Muscle of arm (tissue), 14 donors: ENCODE measurements at places on chromosomes 2 and 18.
A peak's percentile ranks its signal among the peaks of the same experiment; 100 is the strongest.

DNA sequence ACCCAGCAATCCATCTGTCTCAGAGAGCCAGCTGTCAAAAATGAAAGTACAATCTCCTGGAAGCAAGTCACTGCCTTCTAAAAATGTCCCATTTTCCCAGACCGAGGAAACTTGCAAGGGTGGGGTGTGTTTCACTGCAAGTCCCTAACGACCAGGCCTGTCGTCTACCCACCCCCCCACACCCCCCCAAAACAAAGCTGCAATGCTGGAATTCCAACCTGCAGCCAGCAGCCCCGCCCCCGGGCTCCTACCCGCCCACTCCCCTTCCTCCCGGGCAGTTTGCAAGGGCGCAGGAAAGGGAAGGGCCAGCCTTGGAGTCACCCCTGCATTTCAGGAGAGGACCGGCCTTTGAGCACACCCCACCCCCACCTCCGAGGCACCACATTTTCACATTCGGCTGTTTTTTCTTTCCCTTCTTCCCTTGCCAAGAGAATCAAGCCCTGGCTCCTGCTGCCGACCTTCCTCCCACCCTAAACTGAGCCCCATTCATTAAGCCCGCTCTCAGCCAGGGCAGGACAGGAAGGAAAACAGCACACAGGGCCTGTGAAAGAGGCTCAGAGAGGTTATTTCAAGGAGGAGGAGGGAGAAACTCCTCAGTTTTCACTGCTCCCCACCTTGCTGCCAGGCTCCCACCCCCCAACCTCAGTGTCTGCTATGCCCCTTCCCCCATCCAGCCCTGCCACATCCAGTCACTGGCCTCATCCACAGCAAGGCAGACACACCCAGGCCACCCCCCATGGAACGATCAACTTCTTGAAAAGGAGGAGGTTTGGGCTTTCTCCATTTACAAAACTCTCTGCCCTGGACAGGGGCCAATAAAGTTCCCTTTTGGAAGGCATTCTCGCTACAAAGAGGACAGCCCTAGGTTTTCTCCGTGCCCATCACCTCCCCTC is 11.3 kb downstream of the SMAD7 start:
- no peak for DNase-seq

GRCh38 chr18:13452388-13452811 is 233.8 kb downstream of the LDLRAD4 start:
- DNase-seq, result peak; percentile 78

GRCh38 chr2:152396051-152396511 is 61.1 kb downstream of the FMNL2 start:
- DNase-seq, result peak; percentile 81

- DNase-seq, result no peak
These were observed 162.5 kb upstream of the RPRM start for GRCh38 chr2:153641046-153641445.

- DNase-seq, result no peak
These were observed 34.3 kb downstream of the DARS1 start for GRCh38 chr2:135951041-135951583.

DNA sequence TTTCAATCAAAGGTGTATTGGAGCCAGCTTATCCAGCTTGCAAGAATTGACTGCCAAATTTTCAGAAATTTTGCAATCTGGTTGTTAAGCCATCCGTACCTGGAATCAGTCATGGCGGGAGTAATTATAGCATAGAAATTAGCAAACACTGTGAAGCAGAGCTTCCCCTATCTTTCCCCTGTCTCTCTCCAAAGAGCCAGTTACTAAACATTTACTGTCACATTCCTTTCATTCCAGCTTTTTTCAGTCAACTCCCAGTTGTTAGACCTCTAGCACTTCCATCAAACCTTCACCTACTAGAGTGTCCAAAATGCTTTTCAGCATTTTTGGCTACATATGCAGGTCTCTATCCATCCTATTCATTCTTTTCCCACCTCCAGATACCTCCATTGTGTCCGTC is 137.4 kb downstream of the MC4R start:
- DNase-seq, result no peak

DNA sequence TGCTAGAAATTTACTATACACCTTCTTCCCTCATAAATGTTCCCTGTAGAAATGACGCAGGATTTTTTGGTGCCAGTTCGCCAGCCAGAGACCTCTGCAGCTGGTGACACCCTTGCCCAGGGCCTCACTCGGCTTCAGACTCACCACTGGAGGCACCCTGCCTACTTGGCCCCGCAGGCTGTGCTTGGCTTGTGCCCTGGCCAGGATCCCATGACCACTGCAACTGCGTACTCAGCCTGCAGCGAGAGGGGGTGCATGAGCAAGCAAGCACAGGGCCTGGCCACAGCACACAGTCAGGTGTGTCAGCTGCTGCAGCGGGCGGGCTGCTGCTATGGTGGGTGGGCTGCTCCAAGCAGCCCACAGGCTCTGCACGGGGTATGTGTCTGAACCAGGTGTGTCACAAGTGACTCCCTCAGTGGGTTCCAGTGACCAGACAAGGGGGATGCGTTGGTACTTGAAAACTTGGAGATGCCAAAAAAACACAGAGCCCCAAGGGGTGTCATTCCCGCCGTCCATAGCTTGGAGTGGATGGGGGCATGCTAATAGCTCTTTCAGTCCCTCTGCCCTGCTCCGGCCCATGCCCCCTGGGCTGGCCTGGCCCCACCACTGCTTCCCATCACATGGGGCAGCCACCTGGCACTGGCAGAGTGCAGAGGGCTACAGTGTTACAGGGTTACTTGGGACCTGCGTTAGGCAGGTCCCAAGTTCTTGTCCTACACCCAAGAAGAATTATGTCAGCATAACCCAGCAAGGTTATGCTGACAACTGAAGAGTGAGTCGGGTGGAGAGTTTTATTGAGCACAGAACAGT is 46.6 kb upstream of the TANC1 start:
- DNase-seq, result no peak

DNA sequence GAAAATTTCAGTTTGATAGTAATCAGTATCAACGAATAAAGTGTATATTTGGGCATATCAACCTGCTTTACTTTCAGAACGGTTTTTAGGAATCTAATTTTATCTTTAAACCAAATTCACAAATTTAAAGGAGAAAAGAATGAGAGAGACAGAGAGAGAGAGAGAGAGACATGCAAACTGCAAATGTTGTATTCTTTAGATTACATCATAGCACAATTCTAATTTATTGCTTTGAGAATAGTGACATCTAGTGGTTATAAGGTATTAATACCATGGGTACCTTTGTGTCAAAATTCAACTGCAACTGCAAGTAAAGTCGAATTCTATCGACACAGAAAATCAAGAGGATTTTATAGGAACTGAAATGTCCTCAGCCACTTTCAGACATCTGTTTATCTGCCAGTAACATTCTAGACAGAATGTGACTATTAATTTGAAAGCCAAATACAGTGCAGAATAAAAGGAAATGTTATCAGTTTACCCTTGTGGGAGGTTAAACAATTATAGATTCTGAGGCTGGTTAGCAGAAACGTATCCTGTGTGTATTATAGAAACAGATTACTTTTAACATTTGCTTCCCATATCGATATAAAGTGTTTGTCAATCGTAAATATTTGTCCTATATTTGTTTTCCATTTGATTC is 529.8 kb upstream of the VRK2 start:
- peak; percentile 26 for DNase-seq

- no peak for DNase-seq
These were observed 12.5 kb upstream of the HK2 start for GRCh38 chr2:74821177-74822126.

- no peak for DNase-seq
These were observed at the start of gene GAD1 for GRCh38 chr2:170816504-170817092. TSS of gene GAD1 (plus strand) at chr2:170816887. CDS start at chr2:170818592, 1,705 bp downstream.

DNA sequence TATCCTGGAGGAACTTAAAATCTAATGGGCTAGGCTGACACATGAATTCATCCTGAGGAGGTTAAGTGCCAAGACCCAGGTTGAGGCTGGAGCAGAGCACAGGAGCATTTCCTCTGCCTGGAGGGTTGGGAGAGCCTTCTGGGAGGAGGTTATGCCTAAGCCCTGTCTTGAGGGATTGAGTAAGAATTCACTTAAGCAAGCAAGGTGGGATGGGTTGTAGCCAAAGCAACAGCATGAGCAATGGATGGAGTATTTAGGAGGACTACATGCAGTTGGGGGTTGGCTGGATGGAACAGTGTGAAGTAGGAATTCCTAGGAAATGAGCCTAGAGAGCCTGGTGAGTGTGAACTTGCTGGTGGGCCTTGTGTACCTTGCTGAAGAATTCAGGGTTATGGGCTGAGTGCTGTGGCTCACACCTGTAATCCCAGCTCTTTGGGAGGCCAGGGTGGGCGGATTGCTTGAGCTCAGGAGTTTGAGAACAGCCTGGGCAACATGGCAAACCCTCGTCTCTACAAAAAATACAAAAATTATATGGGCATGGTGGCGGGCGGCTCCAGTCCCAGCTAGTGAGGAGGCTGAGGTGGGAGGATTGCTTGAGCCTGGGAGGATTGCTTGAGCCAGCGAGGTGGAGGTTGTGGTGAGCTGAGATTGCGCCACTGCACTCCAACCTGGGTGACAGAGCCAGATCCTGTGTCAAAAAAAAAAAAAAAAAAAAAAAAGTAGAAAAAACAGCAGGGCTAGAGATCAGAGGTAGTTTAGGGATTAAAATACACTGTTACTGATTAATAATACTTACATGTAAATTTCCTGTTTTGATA is 22.2 kb downstream of the TANC1 start:
- DNase-seq, result no peak

GRCh38 chr2:204966245-204966644 is 421.0 kb downstream of the PARD3B start:
- no peak for DNase-seq

DNA sequence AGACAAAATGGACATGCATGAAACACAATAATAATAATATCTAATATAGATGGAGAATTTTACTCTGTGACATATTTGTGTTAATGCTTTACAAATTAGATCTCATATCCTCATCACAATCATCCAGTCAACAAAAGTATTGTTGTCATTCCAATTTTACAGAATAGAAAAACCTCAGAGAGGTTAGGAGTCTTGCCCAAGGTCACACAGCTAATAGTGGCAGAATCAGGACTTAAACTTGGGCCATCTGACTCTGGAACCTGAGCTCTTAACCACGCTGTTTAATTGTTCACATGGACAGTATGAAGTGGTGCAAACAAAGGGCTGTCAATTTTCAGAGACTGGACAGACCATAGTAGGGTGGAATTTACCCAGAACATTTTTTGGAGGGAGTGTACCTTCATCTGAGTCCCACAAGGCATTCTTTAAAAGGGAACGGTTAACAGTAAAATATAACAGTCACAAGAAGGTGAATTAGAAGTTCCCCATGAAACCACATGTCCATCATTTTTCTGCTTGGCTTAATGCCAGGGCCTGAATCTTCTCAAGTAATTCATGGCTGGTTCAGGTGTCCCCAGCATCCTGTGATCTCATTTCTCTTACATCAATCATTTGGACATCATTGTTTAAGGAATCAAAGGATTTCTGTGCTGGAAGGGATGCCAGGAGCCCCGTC is 35.4 kb upstream of the CCDC93 start:
- no peak for DNase-seq

- DNase-seq, result no peak
These were observed 31.4 kb downstream of the GAREM1 start for GRCh38 chr18:32439241-32439640.

DNA sequence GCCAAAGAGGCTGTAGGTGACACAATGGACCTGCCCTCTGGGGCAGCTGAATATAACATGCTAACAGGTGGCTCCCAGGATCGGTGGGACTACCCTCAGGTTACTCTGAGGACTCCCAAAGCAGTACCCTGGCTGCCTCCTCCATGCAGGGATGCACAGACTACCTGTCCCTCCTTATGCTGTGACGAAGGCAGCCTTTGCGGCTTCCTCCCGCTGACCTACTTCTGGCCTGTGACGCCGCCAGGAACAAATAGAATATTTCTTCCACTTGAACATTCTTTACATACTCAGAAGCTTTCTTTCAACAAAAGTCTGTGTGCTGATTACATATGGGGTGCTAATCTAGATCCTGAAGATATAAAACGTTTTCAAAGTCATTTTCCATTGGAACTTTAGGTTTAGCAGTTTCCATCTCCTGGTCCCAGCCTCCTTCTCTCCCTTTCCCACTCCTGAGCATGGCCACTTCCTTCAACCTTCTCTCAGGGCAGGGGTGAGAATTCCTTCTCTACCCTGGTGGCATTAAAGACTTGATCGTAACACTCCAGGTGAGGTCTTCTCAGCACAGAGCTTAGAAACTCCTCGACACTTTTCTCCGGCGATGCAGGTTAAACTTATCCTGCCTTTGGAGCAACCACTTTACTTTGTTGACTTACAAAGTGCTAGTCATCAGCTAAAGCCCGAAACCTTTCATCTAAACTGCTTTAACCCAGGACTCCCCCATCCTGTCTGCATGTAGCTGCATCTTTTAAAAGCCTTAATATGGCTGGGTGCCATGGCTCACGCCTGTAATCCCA is 58.9 kb upstream of the STK17B start:
- DNase-seq, result no peak

DNA sequence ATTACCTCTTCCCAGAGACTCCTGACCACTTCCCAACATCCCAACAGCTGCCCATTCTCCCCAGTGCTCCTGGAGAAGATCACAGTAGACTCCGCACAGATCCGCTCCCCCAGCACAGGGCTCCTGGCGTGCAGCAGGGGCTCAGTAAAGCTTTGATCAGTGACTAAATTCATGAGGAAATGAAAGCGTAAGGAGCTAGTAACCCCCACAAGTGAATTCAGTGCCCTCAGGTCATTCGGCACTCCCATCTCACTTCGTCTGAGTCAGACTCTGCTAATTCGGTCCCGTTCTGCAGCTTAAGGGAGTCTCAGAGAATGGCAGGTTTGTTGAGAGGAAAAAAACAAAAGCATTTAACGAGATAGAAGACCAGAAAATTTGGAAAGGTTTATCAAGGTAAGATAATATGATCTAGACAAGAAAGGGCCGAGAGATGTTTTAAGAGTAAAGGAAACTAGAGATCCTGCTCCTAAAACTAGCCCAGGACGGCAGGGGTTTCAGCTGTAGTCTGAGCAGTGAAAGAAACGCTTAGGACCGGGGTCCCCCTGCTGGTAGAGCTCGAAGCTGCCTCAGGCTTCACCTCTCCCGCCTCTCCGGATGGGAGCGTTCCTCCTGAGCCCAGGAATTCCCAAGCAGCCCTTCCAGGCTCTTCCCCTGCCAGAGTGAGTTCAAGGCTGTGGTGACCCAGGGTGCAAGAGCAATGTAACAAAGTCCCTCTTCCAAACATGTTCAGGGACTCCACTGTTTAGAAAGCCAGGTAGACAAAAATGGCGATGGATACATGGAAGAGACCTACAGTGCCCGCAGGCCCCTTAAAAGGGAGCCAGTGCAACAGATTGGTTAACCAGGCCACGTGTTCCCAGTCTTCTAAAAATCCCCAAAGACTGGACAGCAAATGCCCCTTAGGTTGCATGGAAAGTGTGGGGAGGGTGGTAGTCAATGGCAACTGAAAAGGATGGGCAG is 127.3 kb downstream of the DNER start:
- DNase-seq, result peak; percentile 81
